GM12892 (cell line): ENCODE measurements at places on chromosomes 12 and 14.

- no peak for DNase-seq
Measured at GRCh38 chr12:105942281-105942680, 196.5 kb downstream of the NUAK1 start.

DNA sequence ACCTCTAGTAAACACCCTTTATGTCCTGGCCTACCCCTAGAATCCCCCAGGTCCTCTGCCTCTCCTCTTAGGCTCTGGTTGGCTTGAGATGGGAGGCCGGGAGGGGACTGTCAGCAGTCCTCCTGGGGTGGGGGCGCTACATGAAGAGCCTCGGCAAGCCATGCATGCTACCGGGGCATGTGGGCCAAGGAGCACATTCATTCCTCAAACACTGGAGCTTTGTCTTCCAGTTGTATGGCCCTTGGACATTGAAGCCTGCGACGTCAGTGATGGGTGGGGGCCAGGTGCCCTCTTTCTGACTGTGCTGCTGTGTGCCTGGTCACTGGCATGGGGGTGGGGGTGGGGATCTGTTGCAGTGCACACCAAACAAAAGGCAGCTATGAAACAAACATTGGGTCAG lies 15.8 kb upstream of the CELA1 start:
- no peak for DNase-seq

DNA sequence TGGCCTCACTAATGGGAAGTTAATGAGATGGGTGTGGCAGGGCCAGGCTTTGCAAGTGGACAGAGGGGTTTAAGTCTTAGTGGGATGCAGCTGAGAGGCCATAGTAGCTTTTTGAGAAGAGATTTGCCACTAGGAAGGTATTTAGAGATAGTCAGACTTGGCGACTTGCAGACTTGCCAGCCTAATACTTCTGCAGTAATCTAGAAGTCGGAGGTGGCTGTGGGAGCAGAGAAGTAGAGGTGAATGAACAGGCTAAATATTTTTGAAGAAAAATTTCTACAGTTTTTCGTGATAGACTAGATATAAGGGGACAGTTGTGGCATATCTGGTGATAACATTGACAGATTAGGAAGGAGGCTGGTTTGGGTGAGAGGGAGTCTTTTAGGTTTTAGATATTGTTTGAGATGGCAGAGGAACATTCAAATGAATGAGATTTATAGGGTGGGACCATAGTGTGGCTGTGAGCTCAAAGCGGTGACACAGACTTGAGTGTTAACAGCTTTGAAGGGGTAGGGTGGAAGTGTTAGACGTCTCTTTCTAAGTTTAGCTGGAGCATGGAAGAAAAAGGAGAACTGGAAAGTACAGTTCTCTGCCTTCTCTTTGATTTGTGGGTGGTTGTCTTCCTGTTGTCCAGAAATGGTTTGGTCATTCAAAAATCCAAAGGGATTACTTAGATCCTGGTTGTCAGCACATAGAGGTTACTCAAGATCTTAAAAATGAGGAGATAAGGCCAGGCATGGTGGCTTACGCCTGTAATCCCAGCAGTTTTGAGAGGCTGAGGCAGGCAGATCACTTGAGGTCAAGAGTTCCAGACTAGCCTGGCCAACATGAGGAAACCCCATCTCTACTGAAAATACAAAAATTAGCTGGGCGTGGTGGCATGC lies 44.9 kb downstream of the MAPKAPK5 start:
- DNase-seq: no peak

DNA sequence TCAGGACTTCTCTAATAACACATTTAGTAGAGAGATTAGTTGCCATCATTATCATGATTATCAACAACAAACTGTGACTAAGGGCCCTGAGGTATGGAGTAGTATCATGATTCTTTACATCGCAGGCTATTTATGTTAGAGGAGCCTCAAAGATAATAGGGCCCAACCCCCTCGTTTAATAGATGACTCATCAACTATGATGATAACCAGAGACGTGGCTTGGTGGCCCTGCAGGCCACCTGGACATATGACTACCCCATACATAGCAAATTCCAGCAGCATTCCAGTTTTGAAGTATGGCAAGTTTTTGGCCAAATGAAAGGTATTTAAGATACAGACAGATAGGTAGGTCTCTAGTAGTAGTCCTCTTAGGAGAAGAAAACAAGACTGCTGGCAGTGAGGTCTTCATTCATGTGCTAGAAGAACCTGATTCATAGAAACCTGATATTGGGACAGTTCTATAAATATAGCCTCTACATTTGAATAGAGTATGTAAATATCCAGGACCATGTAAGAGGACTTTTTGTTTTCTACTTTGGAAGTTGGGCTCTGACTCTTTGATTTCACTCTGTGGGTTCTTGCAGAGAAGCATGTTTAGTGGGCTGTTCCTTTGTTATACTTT lies 5.6 kb downstream of the RIC8B start:
- no peak for DNase-seq

- DNase-seq: no peak
Measured at GRCh38 chr12:120971299-120972180, 6.8 kb upstream of the HNF1A start.

- no peak for DNase-seq
Measured at GRCh38 chr12:45745861-45746277, 16.4 kb downstream of the ARID2 start.

DNA sequence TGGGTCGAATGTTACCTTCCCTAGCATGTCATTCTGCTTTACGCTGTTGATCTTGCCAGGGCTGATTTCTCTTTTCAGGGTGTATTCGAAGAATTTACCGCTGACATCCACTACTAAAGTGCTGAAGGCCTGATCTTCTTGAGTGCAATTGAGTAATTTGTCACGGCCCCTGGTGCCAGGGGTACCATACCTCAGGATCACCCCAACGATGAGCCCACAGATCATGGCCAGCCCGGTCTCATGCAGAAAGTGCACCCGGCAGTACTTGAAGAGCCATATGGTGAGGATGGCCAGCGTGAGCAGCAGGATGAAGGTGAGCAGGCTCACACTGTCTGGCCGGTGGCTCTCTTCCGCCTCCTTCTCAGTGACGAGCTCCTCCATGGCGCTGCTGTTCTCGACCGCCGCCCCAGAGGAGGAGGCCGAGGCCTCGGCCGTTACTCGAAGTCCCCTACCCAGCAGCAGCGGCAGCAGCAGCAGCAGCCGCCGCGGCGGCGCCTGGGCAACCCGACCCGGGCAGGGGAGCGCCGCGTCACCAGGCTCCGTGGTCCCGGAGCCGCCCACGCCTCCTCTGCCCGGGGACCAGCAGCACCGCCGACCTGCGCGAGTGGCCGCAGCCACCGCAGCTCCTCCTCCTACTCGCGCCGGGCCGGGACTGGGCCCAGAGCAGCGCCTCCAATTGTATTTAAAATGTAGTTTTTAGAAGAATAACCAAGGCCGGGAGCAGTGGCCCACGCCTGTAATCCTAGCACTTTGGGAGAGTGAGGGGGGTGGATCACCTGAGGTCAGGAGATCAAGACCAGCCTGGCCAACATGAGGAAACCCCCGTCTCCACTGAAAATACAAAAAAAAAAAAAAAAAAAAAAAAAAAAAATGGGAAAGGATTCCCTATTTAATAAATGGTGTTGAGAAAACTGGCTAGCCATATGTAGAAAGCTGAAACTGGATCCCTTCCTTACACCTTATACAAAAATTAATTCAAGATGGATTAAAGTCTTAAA lies 58.5 kb upstream of the TMPO start:
- peak; percentile 21 for DNase-seq

- no peak for DNase-seq
Measured at GRCh38 chr12:80208071-80208470, 108.7 kb downstream of the OTOGL start.

DNA sequence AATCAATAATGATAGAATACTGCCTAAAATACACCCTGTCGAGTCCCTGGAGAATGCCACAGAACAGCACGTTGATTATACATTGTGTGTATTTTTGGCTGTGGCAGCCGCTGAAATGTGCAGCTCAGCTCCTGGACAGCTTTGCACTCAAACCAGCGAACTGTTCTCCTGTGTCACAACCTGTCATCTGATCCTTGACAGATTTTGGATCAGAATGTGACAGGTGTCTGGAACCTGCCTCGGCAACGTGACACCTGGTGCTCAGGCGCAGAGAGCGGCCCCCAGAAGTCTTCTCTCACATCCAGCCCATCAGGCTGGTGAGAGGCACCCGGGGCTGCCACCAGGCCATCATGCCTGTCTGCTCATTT lies 19.3 kb downstream of the MVK start:
- no peak for DNase-seq

DNA sequence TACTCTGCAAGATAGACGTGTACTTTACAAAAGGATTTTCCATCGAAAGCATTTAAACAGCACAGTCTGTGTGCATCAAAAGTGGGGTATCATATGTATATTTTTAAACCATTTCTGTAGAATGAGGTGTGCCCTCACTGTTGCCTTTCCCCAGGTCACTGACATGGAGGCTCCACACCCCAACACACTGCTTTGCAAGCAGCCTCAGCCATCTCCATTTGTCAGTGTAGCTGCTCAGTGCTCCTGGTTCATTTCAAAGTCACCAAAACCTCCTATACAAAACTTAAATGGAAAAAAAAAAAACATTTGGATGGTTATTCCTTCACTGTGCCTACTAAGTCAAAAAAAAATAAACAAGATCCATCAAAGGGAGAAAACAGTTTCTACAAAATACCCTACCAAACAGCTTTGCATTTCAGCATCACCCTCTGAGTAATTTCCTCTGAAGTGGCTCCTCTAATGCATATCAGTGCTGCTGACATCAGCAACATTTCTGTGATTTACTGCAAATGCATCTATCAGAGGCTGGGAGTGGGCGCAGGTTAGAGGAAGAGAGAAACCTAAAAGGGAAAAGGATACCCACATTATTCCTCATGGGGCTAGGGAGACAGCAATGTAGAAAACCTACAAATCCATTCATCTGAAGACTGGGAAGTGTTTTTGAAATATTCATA lies 46.0 kb downstream of the KCNK10 start:
- DNase-seq: no peak

GRCh38 chr12:96136161-96136560 lies 58.0 kb upstream of the ELK3 start:
- DNase-seq: no peak

- DNase-seq: no peak
Measured at GRCh38 chr14:79293482-79294177, 917.7 kb downstream of the DIO2 start.

- no peak for DNase-seq
Measured at GRCh38 chr14:103623883-103624482, 5.0 kb upstream of the KLC1 start.
